ENCODE measurements at places on chromosomes 12 and 14.
A peak's percentile ranks its signal among the peaks of the same experiment; 100 is the strongest.

DNA sequence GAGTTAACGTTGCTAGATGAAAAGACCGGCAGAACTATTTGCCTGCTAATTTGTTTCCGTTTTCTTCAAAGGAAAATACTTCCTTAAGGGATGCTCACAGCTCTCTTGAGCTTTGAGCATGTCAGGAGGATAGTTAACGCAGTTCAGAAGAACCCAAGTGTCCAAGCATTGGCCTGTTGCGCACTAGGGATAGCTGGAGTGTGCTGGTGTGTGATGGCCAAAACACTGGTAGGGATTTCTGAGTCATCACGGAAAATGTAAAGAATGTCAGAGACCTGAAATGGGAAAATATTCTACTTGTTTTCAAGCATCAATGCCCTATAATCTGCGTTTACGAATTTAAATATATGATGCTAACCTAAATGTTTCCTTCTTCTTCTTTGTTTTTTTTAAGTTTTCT lies 97.8 kb downstream of the VRK1 start:
- no peak for DNase-seq

GRCh38 chr12:31120392-31121008 lies 46.8 kb downstream of the DDX11 start:
- DNase-seq = no peak

- DNase-seq = no peak
Observed at GRCh38 chr12:108531929-108532848, 17.1 kb downstream of the FICD start.

DNA sequence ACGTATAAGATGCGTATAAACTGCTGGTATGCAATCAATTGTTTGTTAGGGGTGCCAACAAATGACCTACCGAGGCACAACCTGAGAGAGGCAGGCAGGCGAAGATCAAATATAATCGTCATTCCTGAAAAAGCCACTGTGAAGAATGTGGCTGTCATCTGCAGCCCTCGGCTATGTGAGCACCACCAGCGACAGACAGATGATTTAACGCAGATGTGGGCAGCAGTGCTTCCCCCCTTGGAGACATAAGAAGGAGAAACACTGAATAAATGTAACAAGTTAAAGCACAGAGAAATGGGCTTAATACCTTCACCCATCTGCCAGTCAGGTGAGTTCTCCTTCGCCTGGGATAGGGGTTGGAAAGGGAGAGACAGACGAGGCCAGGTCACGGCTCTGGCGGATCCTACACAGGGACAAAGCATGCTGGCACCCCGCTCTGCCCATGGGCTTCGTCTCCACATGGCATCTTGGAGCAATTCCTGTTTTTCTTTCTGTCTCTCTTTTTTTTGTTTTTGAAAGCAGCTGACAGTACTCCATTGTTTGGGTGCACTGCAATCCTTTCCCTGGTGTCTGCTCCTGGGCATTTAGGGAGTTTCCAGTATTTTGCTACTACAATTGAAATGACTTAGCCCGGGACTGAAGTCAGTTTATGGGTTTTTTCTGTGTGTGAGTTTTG lies 28.1 kb downstream of the TNFAIP2 start:
- DNase-seq = no peak

- DNase-seq = no peak
Observed at GRCh38 chr14:27145170-27145569, 547.3 kb upstream of the NOVA1 start.

- DNase-seq = no peak
Observed at GRCh38 chr12:109994401-109995175, 1.6 kb downstream of the GIT2 start.

- DNase-seq = no peak
Observed at GRCh38 chr12:42365486-42365885, 39.5 kb downstream of the PPHLN1 start.

DNA sequence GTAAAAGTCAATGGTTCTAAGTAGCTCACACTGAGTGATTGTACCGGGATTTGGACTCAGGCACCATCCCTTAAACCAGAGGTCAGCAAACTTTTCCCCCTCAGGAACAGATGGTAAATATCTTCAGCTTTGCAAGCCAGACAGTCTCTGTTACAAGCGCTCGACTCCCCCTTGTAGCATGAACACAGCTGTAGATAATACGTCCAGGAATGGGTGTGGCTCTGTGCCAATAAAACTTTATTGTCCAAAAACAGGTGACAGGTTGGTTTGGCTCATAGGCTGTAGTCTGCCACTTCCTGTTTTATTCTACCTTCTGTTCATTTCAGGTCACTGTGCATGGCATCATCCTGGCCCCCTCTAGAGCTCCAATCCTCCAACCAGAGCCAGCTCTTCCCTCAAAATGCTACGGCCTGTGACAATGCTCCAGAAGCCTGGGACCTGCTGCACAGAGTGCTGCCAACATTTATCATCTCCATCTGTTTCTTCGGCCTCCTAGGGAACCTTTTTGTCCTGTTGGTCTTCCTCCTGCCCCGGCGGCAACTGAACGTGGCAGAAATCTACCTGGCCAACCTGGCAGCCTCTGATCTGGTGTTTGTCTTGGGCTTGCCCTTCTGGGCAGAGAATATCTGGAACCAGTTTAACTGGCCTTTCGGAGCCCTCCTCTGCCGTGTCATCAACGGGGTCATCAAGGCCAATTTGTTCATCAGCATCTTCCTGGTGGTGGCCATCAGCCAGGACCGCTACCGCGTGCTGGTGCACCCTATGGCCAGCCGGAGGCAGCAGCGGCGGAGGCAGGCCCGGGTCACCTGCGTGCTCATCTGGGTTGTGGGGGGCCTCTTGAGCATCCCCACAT lies 7.6 kb downstream of the BDKRB1 start:
- DNase-seq = no peak

GRCh38 chr12:90501412-90501811 lies 453.6 kb downstream of the CCER1 start:
- no peak for DNase-seq

GRCh38 chr14:100688598-100689461 lies 37.9 kb upstream of the DLK1 start:
- DNase-seq = no peak

- DNase-seq = no peak
Observed at GRCh38 chr14:74207943-74208342, 31.3 kb upstream of the VSX2 start.

- DNase-seq = no peak
Observed at GRCh38 chr12:3568695-3569094, 77.7 kb downstream of the PRMT8 start.

DNA sequence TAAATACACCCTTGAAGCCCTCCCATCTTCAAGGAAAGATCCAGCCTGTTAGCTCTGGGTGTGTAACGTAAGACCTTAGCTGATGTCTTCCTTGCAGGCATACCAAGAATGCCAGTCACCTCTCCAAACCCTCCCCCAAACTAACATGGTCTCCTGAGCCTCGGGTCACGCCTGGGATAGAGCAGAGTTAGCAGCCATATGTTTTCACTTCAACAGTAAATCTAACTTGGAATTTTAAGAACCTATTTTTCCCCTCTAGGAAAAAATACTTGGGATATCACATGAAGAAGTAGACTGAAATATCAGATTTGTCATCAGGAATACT lies 27.9 kb downstream of the BCL2L14 start:
- no peak for DNase-seq

DNA sequence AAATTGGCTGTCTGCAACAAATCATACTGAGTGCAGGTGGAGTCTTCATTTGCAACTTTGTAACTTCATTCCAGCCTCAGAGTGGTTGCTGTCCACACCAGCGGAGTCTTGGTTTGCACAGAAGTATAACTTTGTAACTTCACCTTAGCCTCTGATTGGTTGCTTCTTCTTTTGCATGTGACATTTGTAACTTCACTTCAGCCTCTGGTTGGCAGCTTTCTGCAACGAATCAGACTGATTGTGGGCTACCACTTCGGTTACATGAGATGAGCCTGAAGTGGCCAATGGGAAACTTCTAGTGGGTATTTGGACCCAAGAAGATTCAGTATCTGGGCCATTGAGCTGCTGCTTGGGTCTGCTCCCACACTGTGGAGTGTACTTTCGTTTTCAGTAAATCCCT lies 17.8 kb downstream of the RASSF8 start:
- no peak for DNase-seq

GRCh38 chr12:45509187-45509586 lies 220.3 kb upstream of the ARID2 start:
- DNase-seq = no peak

- no peak for DNase-seq
Observed at GRCh38 chr12:88842314-88842713, 262.0 kb upstream of the KITLG start.

GRCh38 chr14:96727980-96728717 lies 69.0 kb upstream of the VRK1 start:
- DNase-seq = no peak

DNA sequence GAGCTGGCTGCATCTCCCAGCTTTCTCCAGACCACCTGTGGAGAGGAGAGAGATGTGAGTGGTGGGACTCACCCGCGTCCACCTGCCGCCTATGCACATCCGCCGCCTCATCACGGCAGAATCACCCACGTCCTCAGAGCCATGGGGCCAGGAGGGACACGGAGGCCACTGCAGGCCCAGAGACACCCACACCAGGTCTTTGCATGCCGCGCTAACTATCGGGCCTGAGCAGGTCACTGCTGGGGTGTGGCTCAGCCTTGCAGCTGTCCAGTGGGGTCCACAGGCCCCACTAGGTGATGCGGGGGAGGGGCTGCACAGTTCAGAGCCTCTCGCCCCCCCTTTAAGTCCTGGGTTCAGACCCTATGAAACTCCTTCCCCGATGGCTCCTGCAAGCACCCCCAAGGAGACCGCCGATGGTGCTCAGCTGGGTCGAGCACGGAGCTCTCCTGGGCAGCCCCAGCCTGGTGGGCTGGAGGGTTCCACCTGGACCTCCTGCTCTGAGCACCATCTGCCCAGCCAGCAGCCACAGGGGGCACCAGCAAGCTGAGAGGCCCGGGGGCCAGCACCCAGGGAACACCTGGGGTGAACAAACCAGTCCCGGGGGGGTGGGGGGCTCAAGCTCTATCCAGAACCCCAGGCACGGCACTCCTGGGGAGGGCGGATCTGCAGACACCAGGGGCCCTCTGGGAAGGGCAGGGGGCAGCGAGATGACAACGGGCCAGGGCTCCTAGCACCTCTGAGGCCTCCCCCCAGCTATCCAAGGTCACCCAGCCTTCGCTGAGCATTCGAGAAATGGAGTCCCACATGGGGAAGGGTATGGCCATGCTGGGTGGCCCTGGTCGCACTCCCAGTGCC lies 34.3 kb downstream of the CCNK start:
- DNase-seq = peak; percentile 34

DNA sequence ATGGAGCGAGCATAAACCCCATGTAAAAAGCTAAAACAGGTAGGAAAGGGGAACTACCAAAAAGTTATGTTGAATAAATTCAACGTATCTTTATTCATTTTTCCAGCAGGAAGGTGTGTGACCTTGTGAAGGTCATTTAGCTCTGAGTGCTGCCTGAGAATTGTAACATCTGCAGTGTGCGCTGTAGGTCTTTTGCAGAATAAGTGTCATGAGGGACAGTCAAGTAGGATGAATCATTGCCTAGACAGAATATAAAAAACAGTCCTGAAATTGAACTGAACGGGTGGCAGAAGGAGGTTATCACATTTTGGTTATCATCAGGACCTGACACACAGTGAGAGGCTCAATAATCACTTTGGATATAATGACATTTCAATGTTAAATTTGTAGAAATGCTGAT lies 334.8 kb upstream of the NOVA1 start:
- no peak for DNase-seq

DNA sequence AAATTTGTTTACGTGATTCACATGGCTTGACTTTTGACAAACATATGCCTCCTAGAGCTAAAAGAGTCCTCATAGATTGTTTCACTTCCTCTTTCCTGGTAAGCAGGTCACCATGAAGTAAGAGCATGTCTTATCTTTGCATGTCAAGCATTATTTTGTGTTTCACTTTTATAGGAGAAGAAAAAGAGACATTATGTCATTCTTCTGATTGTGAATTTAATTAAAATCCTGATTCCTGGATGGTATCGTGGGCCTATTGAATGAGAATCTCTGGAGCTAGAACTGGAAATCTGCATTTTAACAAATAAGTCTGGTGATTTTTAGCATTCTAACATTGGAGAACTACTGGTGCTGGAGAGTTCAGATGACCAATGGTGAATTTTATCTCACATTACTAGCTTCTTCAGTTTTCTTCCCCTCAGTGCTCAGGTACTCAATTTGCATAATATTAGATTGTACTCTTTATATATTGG lies 218.6 kb upstream of the ATP2B1 start:
- no peak for DNase-seq

DNA sequence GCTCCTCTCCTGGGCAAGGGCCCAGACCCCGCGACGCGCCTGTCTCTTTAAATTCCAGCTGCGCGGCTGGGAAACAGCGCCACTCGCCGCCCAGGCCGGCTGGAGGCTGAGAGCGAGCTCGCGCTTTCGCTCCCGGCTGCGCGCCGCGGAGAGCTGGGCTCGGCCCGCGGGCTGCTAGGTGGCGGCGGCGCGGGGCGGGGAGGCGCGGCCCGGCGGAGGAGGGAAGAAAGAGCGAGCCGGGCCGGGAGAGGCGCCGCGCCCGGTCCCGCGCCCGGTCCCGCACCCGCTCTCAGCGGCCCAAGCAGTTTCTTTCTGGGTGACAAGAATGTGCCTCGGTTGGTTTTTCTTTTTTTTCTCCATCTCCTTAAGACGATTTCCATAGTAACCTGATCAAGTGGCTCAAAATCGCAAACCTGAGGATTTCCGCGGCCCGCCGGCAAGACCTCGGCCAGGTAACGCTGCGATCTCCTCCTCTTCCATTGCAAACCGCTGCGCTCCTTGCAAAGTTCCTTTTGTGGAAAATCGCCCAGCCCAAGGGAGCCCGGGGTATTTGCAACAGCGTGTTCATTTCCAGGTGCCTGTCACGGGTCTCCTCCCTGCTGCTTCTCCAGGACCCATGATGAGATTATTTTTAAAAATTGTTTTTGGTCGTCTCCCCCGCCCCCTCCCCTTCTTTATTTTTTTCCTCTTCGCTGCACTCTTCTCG lies 259.5 kb upstream of the E2F7 start:
- DNase-seq = peak; percentile 72

GRCh38 chr12:84760091-84760865 lies 152.3 kb downstream of the SLC6A15 start:
- no peak for DNase-seq

DNA sequence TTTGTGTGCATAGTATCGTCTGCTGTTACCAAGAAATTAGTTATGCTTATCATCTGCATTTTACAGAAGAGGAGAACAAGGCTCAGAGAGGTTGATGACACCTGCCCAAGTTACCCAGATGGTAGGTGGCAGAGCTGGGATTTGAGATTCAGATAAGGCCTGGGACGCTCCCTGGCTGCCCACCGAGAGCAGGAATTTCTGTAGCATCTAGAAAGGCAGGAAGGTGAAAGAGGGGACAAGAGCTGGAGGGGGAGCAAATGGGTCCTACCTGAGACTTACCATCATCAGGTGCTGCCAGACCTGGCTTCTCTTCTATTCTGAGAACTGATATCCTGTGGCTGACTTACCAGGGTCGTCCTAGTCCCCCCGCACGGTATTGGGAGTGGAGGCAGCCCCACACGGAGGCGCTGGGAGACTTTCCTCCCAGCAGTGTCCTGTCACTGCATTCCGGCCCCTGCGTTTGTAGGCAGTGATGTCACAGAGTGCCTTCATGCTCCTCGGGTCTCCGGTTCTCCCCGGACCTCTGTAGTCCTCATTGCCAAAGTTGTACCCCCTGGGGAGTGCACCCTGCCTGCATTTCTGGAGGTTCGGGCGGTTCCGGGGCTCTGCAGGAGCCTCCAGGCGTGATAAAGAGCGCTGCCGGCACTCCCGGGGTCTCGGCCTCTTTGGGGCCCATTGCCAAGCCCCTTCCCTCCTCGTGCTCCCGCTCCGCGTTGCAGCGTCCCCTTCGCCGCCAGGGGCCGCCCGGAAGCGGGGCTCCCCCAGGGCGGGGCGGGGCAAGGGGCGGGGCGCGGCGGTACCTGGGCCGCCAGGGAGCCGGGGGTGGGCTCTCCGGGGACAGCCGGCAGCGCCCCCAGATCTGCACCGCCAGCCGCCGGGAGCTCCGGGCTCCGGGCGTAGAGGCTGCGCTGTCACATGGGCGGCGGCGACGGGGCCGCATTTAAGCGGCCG lies at the start of gene CABP1:
Gene CABP1 (plus strand): TSS at position 856 of the 951 bp plus-strand sequence. CDS start 60 bp downstream, at position 916.
- peak; percentile 64 for DNase-seq

Measured in aorta (tissue), 5 donors.